ENCODE measurements at places on chromosomes 2 and 18. TPM values are rescaled to one million over a fixed set of nuclear protein-coding genes. Genes with fewer than 3 reads are reported as not detected.

Gene ASAP2
- 31.3 TPM for total RNA-seq

Gene CFAP65
- total RNA-seq, result not detected

Gene FTCDNL1
- total RNA-seq, result 1.6 TPM

- no peak for DNase-seq
These were observed 108.9 kb upstream of the NABP1 start for GRCh38 chr2:191569025-191569424.

- no peak for DNase-seq
These were observed 615 bp downstream of the AKAIN1 start for GRCh38 chr18:5196253-5197031.

Measured in posterior vena cava (tissue), 2 donors.